ENCODE measurements at places on chromosomes 3 and 15. TPM values are rescaled to one million over a fixed set of nuclear protein-coding genes. Genes with fewer than 3 reads are reported as not detected.
A peak's percentile ranks its signal among the peaks of the same experiment; 100 is the strongest.

The CRABP1 gene
- total RNA-seq, result 0.51 TPM

DNA sequence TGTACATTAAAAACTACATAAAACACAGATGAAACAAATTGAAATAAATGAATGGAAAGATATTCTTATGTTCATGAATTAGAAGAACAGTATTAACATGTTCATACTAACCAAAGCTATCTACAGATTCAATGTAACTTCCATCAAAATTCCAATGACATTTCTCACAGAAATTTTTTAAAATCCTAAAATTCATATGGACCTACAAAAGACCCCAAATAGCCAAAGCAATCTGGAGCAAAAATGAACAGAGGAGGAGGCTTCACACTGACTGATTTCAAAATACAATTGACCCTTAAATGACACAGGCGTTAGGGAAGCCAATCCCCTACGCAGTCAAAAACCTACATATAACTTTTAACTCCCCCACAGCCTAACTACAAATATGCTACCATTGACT is 39.4 kb downstream of the KPNA1 start:
- H3K4me1 ChIP-seq, result peaks cover 17% of the 10 kb centered on the region
- no peaks in the 10 kb centered on the region for H3K27me3 ChIP-seq
- H3K27ac ChIP-seq, result no peak overlapping the region
- DNase-seq, result no peak

The TMEM42 gene
- total RNA-seq, result 12.3 TPM

DNA sequence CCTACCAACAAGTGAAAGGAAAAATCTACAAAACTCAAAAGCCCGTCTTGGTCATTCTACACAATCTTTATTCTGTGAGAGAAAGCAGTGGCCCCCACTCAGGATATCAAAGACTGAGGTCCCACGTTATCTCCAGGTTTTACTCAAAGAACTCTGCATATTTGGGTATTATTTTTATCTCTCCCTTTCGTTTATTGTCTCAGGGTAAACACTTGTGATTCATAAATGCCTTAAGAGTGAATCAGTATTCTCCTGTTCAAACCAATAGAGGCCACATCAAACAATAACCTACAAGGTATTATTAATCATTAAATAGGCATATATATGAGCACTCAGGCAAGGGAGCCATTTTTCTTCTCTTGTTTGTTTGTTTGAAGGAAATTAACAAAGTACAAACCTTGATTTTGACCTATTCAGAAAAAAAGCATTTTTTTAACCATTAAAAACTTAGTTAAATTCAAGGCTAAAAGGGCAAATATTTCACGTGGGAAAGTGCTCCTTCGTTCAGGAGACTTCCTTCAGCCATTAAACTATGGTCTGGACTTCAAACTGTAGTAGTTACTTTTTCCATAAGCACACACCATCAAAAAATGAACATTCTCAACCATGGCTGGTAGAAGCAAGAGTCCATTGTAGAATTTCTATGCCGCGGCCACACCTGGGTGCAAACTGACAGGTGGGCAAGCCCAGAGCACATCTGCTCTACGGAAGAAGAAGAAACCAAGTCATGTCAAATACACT is 13.9 kb upstream of the HES1 start:
- H3K27me3 ChIP-seq, result peaks cover 37% of the 10 kb centered on the region
- no peak for DNase-seq
- H3K27ac ChIP-seq, result peak overlapping the region; percentile 55
- H3K4me3 ChIP-seq, result no peak overlapping the region

DNA sequence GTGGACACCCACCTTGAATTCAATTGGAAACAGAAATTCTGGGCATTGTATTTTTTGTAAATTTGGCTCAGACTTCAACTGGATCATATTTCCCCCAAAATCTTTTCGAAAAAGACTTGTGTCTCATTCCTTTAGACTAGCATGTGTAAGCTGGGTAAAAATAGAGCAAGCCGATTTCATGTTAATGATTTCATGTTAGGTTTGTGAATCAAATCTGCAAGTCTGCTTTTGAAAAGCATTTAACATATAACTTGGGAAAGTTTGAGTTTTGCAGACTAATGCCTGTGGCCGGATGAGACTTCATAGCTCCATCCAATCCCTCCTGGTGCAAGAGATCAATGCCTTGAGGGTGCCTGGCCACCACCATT is 64.5 kb downstream of the FLNB start:
- DNase-seq, result no peak
- peaks cover 48% of the 10 kb centered on the region for H3K4me1 ChIP-seq
- no peak overlapping the region for H3K4me3 ChIP-seq
- no peak overlapping the region for H3K27ac ChIP-seq
- no peaks in the 10 kb centered on the region for H3K27me3 ChIP-seq
- peaks cover 11% of the 10 kb centered on the region for H3K36me3 ChIP-seq

The NR1I2 gene
- total RNA-seq, result 6.0 TPM

The TEX55 gene
- not detected for total RNA-seq

GRCh38 chr3:58779934-58780333 is 113.4 kb upstream of the FAM3D start:
- DNase-seq, result no peak
- no peaks in the 10 kb centered on the region for H3K4me1 ChIP-seq
- H3K27me3 ChIP-seq, result no peaks in the 10 kb centered on the region
- no peak overlapping the region for H3K4me3 ChIP-seq
- H3K27ac ChIP-seq, result no peak overlapping the region

- no peak overlapping the region for H3K4me3 ChIP-seq
- no peak overlapping the region for H3K27ac ChIP-seq
- no peaks in the 10 kb centered on the region for H3K36me3 ChIP-seq
Measured at GRCh38 chr15:34810443-34811129, 15.2 kb upstream of the ACTC1 start.

The CCDC50 gene
- 134 TPM for total RNA-seq

DNA sequence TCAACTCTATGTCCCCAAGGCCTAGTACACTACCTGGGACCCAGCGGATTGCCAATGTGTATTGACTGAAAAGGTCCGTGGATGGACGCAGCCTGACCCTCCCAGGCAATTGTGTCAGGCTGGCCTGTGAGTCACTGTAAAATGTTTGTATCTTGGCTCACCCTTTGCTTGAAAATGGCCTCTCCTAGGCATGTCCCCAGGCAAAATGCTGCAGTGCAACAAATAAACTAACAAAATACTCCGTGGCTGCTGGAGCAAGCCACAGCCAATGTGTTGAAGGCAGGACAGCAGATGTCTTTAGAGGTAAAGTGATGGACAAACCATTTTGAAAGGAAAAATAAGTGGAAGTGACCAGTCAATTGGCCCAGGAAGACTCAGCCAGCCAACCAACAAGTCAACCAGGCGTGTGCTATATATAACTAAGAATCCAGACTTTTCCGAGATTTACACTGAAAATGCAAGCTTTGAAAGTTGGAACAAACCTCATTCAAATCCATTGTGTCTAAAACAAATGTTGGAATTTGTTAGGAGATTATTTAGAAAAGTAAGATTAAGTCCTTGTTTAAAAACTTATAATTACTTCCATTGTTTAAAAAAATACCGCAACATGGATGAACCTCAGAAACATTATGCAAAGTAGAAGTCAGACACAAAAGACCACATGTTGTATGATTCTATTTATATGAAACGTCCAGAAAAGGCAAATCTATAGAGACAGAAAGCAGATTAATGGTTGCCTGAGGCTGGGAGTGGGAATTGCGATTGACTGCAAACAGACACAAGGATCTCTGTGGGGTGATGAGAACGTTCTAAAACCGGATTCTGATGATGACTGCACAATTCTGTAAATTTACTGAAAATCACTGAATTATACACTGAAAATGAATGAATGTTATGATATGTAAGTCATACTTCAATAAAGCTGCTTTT is 191.2 kb downstream of the TLE3 start:
- no peaks in the 10 kb centered on the region for H3K36me3 ChIP-seq
- H3K27ac ChIP-seq, result no peak overlapping the region
- no peaks in the 10 kb centered on the region for H3K4me1 ChIP-seq
- no peak overlapping the region for H3K4me3 ChIP-seq

GRCh38 chr3:2659896-2660295 is 450.3 kb downstream of the IL5RA start:
- DNase-seq, result no peak
- H3K36me3 ChIP-seq, result no peaks in the 10 kb centered on the region
- H3K27me3 ChIP-seq, result no peaks in the 10 kb centered on the region
- no peak overlapping the region for H3K27ac ChIP-seq
- no peak overlapping the region for H3K4me3 ChIP-seq

The CCR9 gene
- total RNA-seq, result not detected

The CCR3 gene
- total RNA-seq, result 0.17 TPM

The SPINK8 gene
- total RNA-seq, result not detected

DNA sequence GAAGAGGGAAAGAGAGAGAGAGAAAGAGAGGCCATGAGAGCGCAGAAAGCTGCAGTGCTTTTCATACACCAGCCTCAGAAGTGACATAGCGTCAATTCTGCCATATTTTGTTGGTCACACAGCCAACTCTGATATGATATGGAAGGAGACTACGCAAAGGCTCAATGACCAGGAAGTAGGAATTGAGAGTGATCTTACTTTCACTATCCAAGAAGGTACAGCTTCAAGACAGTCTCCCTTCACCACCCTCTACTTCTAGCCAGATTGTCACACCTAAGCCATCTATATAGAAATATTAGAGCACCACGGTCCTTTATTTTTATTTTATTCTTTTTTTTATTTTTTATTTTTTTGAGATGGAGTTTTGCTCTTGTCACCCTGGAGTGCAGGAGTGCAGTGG is 21.1 kb downstream of the PARP15 start:
- H3K4me3 ChIP-seq, result no peak overlapping the region
- no peaks in the 10 kb centered on the region for H3K27me3 ChIP-seq
- no peaks in the 10 kb centered on the region for H3K4me1 ChIP-seq

The ITPKA gene
- total RNA-seq, result 0.68 TPM

GRCh38 chr3:12750658-12751071 is 8.4 kb downstream of the TMEM40 start:
- H3K27ac ChIP-seq, result peak overlapping the region; percentile 45
- peaks cover 29% of the 10 kb centered on the region for H3K4me1 ChIP-seq
- no peaks in the 10 kb centered on the region for H3K27me3 ChIP-seq
- no peak for DNase-seq

GRCh38 chr3:48476426-48477053 is 27.4 kb downstream of the SHISA5 start:
- H3K27me3 ChIP-seq, result no peaks in the 10 kb centered on the region
- DNase-seq, result no peak
- H3K4me3 ChIP-seq, result no peak overlapping the region
- H3K4me1 ChIP-seq, result peaks cover 8% of the 10 kb centered on the region

The HES1 gene
- 141 TPM for total RNA-seq

DNA sequence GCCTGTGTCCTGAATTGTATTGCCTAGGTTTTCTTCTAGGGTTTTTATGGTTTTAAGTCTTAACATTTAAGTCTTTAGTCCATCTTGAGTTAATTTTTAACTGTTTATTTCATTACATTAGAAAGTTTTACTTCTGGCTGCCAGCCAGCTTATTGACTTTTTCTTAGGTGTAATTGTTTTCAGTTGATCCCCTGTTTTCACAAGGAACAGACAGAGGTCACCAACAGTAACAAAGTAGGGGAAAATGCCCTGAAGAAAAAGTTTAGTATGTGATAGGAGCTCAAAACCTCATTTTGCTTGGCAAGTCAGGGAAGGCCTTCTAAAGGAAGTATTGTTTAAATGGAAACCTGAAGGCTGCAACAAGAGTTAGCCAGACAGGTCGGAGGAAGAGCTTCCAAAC is 10.4 kb downstream of the WDR48 start:
- peak; percentile 47 for DNase-seq
- no peaks in the 10 kb centered on the region for H3K27me3 ChIP-seq
- H3K4me3 ChIP-seq, result peak overlapping the region; percentile 41
- H3K4me1 ChIP-seq, result peaks cover 15% of the 10 kb centered on the region
- peak overlapping the region; percentile 82 for H3K27ac ChIP-seq
